ELF-1 (cell line): ENCODE measurements at places on chromosomes 13 and 19.

- DNase-seq: no peak
Observed at GRCh38 chr13:35866801-35867200, 264.4 kb downstream of the DCLK1 start.

DNA sequence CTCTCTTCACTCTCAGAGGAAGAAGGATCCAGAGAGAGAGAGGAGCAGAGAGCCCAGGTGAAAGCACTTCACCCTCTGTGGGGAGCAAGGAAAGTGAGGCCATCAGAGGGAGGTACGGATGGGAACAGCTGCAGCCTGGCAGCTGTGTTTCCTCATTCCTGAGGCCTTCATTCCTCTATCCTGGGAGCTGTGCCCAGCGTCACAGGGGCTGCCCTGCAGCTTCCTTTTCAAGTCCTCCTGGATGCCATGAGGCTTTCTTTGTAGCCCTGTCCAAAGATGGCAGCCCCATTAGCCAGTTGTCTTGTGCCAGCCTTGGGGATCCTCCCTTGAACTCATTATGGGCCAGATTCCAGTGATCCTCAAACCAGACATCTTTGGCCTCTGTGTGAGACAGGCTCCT, 76.8 kb upstream of the PCDH8 start:
- DNase-seq: no peak

DNA sequence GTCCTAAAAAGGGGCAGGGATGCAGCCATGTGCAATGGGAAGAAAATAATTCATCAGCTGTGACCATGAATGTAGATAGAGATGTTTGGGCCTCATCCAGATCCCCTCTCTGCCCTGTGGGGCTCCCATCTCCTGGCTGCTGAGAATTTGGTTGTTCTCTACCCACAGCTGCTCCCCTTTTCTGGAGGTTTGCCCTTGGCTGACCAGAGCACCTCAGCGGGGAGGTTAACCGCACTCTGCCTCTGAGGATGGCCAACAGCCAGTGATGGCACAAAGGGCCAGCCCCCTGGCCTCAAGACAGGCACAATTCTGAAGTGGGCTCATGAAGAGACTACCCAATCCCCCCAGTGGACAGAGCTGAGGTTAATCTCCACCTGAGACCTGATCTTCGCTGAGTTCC, 61.5 kb upstream of the SERP2 start:
- no peak for DNase-seq

DNA sequence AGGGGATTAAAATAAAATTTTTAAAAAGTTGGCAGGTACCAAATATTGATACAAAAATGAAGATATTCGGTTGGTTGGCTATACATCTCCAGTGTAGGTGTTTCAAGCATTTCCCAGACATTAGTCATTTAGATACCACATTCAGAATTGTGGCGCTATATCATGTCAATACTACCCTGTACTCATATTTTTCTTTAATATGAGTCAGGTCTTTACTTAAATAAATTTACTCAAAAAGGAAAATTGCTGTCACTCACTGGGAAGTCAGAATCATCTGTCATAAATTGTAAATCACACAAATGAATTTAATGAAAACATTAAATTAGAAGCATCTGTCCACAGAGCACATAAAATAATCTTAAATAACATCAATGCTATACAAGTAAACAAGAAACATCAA, 134.2 kb downstream of the TSHZ3 start:
- no peak for DNase-seq

DNA sequence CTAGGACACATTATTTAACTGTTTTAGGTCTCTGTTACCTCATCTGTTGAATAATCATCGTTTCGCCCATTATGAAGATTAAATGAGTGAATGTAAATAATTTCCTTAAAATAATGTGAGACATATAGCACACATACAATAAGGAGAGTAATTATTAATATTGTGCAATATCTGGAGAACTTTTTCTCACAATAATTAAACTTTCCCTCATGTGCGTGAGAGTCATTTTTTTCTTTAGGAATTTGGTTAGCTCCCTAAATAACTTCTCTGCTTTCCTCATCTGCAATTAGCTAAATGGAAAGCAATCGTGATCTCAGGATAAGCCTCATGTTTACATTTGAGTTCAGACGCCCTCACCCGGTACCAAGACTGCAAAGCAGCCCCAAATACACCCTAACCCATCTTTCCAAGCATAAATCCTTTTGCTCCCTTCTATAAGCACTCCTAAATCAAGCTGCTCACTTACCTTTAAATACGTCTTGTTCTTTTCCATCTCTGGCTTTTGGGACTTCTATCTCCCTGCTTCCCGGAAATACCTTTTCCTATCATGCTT, 78.8 kb downstream of the MZT1 start:
- peak; percentile 27 for DNase-seq

DNA sequence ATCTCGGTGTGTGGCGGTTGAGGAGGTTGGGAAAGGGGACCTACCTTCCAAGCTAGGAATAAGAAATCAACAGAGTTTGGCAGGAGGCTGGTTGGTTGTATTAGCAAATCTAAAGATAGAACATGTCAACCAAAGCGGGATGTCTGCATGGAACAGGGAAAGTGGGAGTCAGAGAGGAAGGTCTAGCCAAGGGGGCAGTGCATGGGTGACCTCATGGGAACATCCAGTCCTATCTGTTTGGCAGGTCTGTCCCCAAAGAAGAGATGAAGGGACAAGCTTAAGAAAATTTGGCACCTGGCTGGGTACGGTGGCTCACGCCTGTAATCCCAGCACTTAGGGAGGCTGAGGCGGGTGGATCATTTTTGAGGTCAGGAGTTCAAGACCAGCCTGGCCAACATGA, 118.7 kb upstream of the TSC22D1 start:
- DNase-seq: no peak

DNA sequence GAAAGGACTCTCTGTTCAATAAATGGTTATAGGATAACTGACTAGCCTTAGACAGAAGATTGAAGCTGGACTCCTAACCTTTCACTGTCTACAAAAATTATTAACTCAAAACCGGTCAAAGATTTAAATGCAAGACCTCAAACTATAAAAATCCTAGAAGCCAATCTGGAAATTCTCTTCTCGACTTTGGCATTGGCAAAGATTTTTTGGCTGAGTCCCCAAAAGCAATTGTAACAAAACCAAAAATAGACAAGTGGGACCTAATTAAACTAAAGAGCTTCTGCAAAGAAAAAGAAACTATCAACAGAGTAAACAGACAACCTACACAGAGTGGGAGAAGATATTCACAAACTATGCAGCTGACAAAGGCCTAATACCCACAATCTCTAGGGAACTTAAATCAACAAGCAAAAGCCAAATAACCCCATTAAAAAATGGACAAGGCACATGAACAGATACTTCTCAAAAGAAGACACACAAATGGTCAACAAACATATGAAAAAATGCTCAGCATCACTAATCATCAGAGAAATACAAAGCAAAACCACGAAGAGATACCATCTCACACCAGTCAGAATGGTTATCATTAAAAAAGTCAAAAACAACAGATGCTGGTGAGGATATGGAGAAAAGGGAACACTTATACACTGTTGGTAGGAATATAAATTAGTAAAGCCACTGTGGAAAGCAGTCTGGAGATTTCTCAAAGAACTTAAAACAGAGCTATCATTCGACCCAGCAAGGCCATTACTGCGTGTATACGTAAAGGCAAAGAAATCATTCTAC, 266.3 kb downstream of the DNAJC15 start:
- DNase-seq: no peak

DNA sequence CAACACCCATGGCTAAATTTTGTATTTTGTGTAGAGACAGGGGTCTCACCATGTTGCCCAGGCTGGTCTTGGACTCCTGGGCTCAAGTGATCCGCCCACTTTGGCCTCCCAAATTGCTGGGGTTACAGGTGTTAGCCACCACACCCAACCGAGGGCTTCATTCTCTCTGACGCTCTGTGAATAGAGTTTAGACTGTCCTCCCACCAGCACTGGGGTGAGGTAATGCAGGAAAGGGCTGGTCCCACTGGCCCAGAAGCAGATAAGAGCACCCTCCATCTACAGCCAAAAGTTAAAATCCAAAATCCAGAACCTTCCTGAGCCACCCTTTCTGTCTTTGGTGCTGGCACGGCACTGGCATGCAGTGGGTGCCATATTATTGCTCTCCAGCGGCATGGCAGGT, 31.8 kb upstream of the HOMER3 start:
- DNase-seq: no peak

- no peak for DNase-seq
Observed at GRCh38 chr13:44669534-44669933, 93.4 kb upstream of the TSC22D1 start.

DNA sequence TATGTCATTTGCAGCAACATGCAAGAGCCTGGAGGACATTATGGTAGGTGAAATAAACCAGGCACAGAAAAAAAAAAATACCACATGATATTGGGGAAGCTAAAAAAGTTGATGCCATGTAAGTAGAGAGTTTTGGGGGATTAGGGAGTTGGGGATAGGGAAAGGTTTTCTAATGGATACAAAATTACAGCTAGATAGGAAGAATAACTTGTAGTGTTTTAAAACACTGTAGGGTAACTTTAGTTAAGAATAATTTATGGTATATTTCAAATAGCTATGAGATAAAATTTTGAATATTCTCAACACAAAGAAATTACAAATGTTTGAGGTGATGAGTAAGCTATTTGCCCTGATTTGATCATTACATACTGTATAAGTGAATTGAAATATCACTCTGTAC, 1456.7 kb upstream of the MIR17HG start:
- DNase-seq: no peak

GRCh38 chr13:105278943-105279381, 1256.5 kb downstream of the EFNB2 start:
- peak; percentile 50 for DNase-seq

GRCh38 chr19:48405850-48406249, 12.4 kb downstream of the GRIN2D start:
- no peak for DNase-seq

DNA sequence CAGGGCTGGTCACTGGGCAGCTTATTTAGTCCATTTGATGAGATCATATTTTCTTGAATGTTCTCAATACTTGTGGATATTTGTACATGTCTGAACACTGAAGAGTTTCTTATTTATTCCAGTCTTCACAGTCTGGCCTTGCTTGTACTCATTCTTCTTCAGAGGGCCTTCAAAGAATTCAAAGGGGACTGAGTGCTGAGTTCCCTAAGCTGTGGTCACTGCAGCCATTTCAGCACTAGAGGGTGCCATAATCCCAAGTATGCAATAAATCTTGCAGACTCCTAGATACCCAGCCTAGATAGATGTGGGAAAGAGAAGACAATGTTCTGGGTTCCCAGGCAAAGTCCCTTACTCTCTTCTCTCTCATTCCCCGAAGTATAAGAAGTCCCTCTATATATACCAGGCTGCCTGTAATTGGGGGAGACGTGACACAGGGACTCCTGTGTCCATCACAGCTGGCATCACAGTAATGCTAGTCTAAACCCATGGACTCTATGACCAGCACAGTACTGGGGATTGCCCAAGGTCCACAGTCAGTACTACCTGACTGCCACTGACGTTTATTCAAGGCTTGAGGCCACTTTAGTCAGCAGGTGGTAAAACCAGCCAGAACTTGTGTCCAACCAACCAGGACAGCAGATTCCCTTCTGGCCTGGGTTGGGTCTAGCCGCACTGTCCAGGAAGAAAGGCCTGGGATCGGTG, 8.9 kb upstream of the VN1R1 start:
- DNase-seq: peak; percentile 55

DNA sequence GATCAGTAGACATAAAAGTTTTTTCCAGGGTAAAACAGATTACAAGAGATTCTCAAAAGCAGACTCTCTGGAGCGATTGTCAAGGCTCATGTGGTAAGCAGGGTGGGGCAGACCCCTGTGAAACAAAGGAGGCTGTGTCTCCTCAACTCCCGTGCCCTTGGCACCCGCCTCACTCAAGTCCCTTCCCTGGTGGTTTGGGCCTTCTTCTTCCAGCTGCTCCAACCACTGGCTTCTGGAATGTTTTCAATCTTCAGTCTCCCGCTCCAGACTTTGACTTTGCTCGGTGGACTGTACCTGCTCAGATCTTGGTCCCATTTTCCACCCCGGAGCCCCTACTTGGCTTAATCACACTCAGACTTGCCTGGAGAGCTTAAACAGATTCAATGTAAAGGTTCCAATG, 74.8 kb upstream of the STK24 start:
- no peak for DNase-seq

GRCh38 chr19:48454150-48454730, 1.1 kb upstream of the KCNJ14 start:
- DNase-seq: no peak

- peak; percentile 45 for DNase-seq
Observed at GRCh38 chr19:18915639-18916038, 3.5 kb downstream of the COPE start.

DNA sequence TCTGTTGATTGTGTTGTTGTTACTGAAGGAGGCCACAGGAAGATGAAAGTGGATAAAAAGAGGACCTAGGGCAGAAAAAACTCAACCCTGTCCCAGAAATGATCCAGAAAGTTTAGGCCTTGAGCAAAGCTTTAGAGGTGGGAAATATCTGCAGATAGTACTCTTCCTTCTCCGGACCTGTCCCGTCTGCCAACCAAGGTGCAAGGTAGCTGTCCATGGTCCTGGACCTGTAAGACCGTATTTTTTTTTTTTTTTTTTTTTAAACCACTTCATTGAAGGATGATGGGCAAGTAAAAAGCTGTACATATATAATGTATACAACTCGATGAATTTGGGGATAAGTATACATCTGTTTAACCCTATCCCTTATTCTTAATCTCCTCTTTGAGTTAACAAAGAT, 225.9 kb downstream of the OLFM4 start:
- peak; percentile 29 for DNase-seq

DNA sequence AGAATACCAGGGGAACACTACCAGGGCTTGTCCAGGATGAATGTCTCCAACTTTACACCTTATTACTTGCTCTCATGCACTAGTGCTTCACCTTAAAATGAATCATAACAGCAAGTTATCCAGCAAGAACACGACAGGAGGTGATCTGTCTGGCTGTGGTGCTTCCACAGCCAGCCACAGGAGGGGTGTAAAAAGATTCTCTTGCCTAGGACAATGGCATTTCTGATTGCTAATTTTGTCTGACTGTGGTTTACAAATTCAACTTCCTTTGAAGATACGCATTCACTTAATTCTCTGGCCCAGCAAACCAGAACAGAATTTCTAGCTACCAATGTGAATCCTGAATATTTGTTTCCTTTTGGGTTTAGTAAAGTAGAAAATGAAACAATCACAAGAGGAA, 23.1 kb upstream of the COG3 start:
- DNase-seq: no peak

GRCh38 chr13:40922437-40923040, 96.6 kb downstream of the ELF1 start:
- DNase-seq: peak; percentile 35

DNA sequence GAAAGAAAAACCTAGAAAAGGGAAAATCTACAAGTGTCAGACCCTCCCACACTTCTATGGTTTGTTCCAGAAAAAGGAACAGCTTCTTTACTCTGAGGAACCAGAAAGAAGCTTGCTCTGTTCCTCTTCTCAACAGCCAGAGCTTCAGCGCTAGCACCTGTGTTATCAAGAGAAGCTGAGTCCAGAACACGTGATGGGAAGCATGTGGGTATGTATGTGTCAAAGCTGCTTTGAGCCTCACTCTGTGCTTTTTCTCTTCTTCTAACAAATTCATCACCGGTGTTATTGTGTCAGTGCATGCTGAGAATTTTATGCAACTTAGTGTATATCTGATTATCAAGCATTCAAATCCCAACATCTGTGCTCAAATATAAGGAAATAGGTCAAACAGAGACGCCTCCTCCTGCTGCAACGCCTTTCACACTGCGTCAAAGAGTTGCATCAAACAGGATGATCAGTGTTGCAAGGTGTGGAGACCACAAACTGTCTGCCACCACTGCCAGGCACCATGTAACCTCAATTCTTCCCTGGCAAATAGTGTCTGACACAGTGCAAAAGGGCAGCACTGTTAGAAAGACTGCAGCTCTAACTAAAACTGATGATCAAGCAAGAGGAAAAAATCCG, 83.9 kb downstream of the LRRC63 start:
- DNase-seq: no peak

GRCh38 chr13:49655906-49656305, 27.6 kb downstream of the ARL11 start:
- DNase-seq: no peak
